ENCODE measurements at places on chromosomes 16 and 17.

GRCh38 chr17:74187761-74188160, 15.7 kb upstream of the RPL38 start:
- no peak for DNase-seq

DNA sequence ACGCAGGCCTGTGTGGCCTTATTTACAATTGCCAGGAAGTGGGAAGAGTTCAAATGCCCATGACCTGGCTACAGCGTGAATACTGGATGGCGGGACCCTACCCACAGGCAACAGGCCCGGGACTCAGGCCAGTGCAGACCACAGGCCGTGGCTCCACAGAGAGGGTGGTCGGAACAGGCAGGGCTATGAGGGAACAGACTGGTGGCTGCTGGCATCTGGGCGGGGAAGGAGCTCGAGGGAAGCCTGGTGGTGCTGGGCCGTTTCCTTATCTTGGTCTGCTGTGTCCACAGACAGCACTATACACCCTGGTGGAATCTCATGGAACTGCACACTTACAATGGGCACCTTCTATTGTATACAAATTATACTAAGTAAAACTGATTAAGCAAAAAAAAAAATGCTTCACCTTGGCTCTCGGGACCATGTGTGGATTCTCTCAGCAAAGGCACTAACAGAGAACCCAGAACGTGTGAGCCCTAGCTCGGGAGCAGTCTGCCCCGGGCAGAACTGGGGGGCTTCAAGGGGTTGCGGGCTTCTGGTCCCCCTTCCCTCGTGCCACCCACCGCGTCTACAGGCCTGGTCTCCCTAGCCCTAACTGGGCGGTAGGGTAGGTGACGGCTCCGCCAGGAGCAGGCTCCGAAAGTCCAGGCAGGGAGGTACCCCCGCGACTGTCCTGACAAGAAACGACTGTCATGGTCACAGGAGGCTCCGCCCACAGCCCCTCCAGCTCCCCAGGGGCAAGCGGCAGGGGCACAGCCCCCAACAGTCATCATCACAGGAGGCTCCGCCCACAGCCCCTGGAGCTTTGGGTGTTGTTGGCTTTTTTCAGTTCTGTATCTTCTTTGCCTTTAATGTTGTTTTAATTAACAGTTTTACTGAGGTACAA, 21.8 kb downstream of the CEP131 start:
- no peak for DNase-seq

GRCh38 chr17:14310101-14310500, 9.2 kb downstream of the HS3ST3B1 start:
- DNase-seq: no peak

DNA sequence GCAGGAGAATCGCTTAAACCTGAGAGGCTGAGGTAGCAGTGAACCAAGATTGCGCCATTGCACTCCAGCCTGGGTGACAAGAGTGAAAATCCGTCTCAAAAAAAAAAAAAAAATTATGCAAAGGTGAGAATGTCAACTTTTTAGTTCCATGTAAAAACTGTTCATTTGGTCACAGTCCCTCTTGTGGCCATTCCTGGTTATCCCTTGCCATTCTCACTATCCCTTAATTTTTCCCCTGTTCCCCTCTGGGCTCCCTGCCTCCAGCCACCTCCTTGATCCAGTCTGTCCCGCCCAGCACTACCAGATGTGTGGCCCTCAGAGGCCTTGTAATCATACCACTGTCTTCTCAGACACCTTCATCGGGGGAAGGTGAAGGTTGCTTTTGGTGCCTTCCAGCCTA, 23.4 kb downstream of the DCAF7 start:
- DNase-seq: no peak

DNA sequence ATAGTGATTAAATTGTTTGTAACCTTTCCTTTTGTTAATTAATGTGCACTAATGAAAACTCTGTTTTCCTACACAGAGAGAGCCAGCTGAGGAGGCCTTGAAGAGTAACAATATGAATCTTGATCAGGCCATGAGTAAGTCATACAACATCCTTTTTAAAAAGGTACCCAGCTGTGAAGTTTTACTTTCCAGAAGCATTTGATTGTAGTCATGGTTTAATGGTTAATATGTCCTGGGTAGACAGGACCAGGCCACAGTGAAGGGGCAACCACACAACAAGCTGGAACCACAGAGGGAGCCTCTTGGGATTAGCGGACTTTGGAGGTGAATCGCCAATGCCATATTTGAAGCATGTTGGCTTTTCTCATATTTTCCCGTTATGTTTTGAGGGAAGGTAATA, 55.6 kb downstream of the TMC6 start:
- no peak for DNase-seq

GRCh38 chr17:34251186-34251585, 3.9 kb upstream of the CCL2 start:
- no peak for DNase-seq

GRCh38 chr16:28131743-28132393, 68.4 kb upstream of the GSG1L start:
- no peak for DNase-seq

- DNase-seq: no peak
These were observed 91.2 kb downstream of the IRX5 start for GRCh38 chr16:55021595-55022475.

DNA sequence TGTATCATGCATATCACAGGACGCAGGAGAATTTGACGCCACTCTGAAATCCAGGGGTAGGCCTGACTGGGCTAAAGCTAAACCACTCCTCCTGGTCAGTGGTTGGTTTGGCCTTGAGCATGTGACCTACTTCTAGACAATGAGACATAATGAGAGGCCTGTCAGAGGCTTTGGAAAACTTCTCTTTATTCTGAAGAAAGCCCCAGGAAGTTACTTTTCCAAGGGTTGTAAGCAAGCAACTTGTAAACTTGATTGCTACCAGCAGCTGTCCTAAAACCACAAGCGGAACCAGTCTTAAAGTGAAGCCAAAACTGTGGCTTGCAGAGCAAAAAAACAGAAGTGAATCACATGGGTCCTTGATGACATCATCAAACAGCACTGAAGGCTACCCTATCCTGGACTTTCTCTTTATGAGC, 138.2 kb upstream of the COX10 start:
- DNase-seq: no peak

DNA sequence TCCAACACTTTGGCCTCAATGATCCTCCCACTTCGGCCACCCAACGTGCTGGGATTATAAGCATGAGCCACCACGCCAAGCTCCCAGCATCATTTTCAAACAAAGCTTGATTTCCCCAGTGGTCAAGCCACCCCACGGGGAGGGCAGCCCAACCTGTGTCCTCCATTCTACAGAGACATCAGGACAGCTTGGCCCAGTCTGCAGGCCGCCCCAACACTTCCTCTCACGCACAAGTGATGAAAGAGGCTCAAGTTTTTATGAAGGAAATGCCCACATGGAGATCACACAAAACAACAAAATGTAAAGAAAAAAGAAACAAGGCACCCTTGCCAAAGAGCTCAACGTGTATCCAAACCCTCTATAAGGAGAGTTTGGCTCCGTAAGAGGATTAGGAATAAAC, 112.4 kb downstream of the XYLT1 start:
- no peak for DNase-seq

- no peak for DNase-seq
These were observed 153.5 kb downstream of the MYO1D start for GRCh38 chr17:32723310-32723955.

DNA sequence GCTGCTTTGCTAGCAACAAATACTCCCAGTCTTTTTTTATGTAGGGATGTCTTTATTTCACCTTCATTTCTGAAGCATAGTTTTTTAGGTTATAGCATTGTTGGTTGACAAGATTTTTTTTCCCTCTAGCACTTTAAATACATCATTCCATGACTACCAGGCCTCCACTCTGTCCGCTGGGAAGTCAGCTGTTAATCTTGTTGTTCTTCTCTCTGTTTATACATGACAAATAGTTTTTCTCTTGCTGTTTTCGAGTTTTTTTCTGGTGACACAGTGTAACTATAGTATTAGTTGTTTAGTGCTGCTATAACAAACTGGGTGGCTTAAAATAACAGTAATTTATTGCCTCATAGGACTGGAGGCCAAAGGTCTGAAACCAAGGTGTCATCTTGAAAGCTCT, 205.5 kb upstream of the CNTNAP4 start:
- DNase-seq: no peak

- no peak for DNase-seq
These were observed 94.1 kb upstream of the SIAH1 start for GRCh38 chr16:48479329-48479728.

DNA sequence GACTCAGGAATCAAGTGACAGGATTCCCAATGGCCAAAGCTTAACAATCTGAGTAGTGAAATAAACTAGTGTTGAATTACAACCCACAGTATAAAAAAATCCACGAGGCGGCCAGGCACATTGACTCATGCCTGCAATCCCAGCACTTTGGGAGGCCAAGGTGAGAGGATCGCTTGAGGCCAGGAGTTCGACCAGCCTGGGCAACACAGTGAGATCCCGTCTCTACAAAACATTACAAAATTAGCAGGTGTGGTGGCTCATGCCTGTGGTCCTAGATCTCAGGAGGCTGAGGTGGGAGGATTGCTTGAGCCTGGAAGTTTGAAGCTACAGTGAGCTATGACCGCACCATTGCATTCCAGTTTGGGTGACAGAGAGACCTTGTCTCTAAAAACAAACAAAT, 133.8 kb downstream of the CPPED1 start:
- DNase-seq: no peak
